ENCODE measurements at places on chromosomes 12 and 14.
A peak's percentile ranks its signal among the peaks of the same experiment; 100 is the strongest.

DNA sequence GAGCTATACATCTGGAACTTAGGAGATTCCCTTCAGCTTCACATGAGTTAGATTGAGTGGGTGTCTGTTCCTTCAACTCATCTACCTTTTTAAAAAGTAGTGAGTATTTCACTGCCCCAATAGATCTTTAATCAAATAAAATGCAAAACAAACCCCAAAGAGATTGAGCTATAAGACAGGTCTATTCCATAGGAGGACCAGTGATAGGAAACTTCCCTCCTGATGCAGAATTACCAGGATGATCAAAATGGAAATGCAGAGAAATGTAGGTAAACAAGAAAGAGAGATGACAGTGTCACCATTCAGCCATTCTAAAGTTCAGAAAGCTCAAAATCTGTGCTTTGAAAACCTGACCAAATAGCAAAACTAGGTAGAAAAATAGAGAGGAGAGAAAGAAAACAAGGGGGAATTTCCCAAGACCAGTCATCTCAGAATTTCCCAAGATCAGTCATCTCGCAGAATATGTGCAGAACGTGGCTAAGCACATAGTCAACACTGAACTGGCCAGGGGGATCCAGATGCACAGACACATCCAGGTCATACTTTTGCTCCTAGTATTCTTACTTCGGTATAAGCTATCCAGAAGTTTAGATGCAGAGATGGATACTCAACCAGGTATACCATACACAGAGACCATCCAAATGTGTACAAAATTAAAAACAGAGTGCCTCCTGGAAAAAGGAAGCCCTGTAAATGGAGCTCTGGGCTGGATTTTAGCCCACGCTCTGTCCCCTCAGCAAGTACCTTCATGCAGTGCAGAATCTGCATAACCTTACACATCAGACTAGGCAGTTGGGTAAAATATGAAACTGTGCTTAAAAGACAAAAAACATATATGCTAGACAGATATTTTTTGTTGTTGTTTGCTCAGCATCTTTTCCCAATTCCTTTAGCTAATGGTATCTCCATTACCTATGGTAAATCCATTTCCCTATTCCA lies 27.4 kb downstream of the SLC41A2 start:
- DNase-seq, result peak; percentile 39

DNA sequence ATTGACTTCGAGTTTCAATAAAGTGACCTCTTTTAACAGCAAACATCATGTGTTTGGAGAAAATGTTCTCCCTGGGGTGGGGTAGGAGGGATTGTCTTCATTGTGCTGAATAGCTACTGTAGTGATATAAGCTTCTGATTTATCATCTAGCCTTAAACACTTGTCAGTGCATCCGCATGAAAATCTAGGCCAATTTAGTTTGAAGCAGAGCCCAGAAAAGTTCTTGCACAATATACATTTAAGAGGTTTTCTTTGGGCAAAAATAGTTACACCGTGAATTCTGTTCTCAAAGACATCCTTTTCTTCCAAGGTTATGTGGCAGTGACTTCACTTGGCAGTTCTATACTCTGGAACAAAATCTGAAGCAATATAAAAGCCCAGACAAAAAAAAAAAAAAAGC lies 136.0 kb upstream of the IFNG-AS1 start:
- DNase-seq, result no peak

DNA sequence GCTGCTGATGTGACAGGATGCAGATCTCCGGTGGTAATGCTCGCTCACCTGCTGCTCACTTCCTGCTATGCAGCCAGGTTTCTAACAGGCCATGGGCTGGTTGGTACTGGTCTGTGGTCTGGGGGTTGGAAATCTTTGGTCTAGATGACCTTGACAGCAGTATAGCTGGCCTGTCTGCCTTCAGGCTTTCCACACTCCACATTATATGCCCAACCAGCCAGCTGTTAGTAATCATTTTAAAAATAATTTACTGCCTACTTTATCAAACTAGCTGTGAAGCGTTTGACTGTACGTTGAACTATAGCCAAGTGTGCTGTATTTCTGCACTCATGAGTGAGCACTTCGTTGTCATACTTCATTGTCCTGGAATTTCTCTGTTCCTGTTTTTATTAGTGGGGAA lies 424.0 kb upstream of the GARIN6 start:
- no peak for DNase-seq

DNA sequence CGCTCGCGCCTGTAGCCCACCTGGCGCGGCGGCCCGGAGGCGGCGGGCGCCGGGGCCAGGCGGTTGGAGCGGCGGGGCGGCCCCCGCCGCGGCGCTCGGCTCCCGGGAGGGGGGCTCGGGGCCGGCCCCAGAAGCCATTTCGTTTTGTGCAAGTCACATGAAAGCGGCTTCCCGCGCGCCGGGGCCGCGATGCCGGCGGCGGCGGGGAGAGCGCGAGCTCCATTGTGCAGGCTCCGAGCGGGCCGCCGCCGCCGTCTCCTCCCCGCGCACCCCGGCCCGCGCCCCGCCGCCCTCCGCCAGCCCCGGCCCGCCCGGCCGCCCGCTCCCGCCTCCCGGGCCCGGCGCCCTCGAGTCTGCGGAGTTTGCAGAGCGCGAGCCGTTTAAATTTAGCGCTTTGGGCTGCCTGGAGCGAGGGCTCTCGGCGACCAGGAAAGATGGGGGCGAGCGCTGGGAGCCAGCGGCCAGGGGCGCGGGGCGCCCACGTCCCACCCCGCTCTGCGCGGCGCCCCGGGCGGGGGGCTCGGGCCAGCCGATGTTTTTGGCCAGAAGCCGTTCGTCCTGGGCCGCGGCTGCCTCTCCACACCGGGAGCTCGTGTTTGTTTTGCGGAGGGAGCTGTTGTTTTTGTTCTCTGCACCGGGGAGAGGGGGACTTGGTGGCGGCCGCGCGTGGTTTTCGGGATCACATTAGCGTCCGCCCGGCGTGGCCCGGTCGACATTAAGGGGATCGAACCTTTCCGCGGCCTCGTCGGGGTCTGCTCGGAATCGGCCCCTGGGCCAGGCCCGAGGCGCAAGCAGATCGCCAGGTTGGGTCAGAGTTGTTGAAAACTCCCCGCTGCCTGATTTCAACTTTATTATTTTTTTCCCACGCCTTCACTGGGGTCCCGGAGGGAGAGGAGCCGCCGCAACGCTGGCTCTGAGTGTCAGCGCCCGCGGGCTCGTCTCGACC lies 982 bp downstream of the BCL7A start:
- DNase-seq, result peak; percentile 49

DNA sequence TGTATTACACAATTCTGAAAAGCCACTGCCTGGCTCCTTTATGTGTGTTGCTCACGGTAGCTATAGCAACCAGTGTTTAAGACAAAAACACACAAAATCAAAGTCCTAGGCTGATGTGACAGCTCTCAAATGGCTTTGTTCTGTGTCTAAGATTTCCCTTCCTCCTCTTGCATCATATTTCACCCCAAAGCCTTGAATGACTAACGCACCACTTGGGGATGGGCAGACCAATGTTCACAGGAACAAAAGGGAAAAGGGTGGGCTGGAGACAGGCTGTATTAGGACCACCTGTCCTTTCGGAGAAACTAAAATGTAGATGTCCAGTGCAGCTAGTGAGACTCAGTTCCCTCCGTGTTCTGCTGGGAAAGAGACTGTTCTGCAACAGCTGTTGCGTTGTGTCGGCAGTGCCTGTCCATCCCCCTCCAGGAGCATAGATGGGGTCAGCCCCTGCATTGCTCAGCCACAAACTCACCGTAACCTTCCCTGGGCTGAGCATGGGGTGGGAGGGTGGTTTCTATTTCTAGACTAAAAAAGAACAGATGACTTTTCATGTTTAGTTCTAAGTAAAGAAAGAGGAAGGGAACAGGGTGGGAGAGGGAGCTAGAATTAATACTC lies 26.8 kb upstream of the DAAM1 start:
- DNase-seq, result no peak

DNA sequence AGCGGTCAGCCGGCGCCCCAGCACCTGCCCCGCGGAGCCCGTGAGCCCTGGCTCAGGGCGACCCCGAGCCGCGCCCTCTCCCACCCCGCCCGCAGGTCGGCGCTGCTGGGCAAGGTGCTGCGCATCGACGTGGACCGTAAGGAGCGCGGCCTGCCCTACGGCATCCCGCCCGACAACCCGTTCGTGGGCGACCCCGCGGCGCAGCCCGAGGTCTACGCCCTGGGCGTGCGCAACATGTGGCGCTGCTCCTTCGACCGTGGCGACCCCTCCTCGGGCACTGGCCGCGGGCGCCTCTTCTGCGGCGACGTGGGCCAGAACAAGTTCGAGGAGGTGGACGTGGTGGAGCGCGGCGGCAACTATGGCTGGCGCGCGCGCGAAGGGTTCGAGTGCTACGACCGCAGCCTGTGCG lies 14.4 kb downstream of the HHIPL1 start:
- DNase-seq, result no peak

DNA sequence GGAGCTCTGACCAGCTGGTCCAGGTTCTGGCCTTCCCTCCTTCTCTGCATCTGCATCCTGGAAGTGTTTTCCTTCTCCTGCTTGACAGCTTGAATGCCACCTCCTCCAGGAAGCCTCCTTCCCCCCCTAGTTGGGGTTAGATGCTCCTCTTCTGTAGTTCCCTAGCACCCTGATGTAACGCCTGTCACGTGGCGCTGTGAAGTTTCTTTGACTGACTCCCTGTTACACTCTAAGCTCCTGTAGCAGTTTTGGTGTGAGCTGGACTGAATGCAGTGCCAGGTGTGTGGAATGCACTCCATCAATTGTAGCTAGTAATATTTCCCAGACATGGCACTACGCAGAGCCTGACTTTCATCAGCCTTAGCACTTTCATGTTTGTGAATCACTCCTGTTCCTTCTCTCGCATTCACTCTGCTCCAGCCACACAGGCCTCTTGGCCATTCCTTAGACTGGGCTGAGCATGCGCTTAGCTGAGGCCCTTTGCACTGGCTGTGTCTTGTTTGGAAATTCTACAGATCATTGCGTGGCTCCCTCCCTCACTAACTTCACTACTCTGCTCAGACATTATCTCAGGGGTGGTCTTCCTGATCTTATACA lies 2.1 kb upstream of the FAIM2 start:
- DNase-seq, result no peak

DNA sequence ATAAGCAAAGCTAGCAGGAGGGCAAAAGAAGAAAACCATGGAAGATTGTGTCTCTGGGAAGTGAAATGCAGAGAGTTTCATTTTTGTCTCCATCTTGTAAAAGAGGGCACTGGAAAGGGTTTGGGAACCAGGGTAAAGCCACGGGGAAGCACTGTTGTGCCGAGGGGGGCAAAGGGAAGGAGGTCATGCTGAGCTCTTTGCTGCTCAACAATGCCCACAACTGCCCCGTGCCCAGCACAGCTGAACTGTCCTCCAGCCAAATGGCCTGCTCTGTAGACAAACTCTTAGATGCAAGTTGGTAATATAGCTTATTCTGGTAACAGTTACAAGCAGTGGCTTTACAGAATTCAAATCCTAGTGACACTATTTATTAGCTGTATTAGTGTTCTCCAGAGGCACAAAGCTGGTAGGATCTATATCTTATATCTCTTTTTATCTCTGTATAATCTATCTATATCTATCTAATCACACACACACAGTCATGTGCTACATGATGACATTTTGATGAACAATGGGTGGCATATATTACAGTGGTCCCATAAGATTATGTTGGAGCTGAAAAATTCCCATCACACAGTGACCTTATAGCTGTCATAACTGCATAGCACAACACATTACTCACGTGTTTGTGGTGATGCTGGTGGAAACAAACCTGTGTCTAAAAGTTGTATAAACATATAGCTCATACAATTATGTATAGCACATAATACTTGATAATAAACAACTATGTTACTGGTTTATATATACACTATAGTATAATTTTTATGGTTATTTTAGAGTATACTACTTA lies 203.4 kb upstream of the DDHD1 start:
- no peak for DNase-seq

- DNase-seq, result no peak
These were observed 337.1 kb upstream of the OR4E1 start for GRCh38 chr14:22010545-22011252.

DNA sequence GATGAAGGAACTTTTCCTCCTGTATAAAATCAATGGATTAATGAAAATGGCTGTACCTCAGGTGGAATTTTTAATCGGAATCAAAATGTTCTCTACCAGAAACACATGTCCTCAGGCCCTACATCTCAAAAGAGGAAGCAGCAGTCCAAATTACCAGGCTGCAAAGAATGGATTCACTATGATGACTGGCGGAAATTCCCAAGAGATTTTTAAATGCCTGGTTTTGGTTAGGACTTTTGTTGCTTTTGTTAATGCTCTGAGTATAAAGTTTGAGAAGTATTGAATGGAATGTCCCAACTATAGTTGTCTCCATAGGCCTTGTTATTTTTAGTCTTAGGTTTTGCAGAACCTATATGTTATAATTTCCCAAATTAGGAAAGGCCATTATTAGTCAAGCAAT lies 11.2 kb upstream of the IFNG start:
- DNase-seq, result no peak

GRCh38 chr12:16564675-16565074 lies 41.3 kb downstream of the LMO3 start:
- peak; percentile 21 for DNase-seq

DNA sequence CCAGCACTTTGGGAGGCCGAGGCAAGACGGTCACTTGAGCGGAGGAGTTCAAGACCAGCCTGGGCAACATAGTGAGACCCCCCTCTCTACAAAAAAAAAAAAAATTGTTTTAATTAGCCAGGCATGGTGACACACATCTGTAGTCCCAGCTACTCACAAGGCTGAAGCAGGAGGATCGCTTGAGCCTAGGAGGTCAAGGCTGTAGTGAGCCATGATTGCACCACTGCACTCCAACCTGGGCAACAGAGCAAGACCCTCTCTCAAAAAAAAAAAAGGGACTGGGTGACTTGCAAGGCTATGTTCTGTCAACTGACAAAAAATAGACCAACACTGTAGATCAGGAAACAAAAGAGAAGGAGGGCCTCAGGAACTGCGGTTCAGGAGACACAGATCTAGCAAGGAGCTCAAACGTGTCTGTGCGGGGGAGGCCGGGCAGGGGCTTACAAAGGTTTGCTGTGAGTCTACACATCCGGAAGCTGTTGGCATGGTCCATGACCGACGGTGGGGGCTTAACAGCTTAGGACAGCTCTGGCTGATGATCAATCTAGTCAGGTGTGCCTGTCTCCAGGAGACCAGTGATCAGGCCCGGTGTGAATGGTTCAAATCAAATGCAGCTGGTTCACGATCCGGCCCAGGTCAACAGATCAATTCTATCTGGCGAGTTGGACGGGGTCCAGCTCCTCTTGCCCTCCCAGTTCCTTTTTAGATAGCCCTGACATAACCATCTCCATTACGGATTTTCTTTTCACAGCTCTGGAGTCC lies 31.7 kb upstream of the INF2 start:
- DNase-seq, result no peak

DNA sequence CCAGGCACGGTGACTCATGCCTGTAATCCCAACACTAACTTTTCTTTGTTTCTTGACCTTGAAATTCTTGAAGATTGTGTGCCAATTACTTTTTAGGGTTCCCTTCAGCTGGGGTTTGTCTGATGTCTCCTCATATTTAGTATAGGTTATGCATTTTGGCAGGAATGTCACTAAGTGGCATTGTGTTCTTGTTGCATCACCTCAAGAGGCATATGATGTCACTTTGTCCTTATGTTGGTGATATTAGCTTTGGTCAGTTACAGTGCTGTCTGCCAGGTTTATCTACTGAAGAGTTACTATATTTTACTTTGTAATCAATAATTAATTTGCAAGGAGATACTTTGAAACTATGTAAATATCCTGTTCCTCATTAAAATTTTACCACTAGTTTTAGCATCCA lies 61.0 kb upstream of the BTG1 start:
- DNase-seq, result no peak
